NCI-H1092 (cell line): ENCODE measurements at places on chromosomes 6 and 20.

DNA sequence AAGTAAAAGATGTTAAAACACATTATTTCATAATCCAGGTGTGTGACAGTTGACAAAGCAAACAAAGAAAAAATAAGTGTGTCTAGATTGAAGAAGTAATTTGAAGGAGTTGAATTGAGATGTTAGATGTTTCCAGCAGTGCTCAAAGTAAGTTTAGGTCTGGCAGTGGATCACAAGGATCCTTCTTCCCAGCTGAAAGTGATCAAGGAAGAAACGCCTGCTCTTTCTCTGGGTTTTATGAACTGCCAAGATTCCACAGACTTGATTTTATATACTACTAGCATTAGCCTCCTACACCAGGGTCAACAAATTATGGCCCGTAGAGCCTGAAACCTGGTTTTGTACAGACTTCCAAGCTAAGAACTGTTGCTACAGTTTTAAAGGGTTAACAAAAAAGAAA is 30.3 kb downstream of the STX7 start:
- no peak for DNase-seq

DNA sequence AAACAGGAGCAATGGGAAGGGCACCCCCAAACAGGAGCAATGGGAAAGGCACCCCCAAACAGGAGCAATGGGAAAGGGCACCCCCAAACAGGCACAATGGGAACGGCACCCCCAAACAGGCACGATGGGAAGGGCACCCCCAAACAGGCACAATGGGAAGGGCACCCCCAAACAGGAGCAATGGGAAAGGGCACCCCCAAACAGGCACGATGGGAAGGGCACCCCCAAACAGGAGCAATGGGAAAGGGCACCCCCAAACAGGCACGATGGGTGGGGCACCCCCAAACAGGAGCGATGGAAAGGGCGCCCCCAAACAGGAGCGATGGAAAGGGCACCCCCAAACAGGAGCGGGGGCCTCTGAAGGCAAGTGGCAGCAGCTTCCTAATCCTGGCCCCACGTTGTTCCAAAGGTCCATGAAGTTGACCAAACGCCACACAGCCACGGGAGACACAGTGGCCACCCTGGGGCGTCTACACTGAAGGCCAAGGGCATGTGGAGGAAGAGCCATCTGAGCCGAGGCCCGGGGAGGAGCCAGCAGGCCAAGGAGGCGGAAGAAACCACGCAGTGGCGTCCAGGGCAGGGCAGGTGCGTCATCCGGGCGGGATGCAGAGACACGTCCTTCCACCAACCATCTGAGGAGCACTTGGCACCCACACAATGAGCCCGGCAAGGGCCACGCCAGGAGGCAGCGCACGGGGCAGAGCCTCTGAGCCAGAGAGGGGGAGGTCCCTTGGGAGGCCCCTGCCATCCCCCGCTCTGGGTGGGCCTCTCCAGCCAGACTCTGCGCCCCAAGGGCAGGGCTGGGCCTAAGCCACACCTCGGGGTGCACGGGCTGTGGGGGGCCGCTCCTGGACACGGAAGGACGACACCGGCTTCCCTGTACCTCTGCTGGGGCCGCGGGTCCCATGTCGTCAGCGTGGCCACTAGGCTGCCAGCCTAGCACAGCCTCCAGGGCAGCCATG is 21.5 kb upstream of the NTSR1 start:
- no peak for DNase-seq

DNA sequence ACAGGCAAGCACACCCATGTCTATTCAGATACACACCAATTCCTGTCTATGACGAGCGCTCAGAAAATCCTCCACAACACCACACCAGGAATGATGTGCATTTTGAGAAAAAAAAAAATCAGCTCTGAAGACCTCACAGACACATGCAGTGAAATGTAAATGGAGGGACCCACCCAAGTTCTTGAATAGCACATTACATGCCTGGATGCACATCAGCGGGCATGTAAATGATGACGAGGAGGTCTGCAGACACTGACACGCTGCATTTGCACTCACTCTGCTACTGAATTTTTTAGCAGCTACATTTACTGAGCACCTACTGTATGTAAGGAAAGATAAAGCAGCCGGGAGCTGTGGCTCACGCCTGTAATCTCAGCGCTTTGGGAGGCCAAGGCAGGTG is 14.7 kb downstream of the NRSN2 start:
- DNase-seq: no peak

DNA sequence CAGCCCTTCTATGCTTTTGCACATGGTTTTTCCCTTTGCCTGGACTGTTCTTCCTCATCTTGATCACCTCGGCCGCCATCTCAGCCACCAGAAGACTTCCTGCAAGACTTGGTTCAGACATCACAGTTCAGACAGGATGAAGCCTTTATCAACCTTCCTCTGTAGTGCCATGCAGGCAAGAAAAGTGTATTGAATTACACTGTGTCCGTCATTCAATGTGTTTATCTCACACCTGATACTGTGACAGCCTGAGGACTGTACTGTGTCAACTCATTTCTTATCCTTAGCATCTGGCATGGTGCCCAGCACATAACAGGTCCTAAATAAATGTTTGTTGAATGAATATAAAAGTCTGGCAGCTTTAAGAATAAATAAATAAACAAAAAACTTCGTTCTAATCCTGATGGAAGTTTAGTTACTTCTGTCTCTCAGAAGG is 133.3 kb upstream of the MAN1A1 start:
- DNase-seq: no peak

DNA sequence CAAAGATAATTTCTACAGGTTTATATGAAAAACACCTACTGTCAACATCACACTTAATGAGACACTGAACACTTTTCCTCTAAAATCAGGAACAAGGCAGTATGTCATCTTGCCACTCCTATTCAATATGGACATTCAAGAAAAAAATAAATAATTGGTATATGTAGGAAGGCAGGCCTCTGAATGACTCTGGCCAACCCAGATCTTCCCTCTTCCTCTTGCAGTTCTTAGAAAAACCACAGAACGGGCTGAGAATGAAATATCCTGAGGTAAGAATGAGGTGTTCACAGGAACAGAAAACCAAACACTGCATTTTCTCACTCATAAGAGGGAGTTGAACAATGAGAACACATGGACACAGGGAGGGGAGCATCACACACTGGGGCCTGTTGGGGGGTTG is 1207.2 kb upstream of the CITED2 start:
- no peak for DNase-seq

DNA sequence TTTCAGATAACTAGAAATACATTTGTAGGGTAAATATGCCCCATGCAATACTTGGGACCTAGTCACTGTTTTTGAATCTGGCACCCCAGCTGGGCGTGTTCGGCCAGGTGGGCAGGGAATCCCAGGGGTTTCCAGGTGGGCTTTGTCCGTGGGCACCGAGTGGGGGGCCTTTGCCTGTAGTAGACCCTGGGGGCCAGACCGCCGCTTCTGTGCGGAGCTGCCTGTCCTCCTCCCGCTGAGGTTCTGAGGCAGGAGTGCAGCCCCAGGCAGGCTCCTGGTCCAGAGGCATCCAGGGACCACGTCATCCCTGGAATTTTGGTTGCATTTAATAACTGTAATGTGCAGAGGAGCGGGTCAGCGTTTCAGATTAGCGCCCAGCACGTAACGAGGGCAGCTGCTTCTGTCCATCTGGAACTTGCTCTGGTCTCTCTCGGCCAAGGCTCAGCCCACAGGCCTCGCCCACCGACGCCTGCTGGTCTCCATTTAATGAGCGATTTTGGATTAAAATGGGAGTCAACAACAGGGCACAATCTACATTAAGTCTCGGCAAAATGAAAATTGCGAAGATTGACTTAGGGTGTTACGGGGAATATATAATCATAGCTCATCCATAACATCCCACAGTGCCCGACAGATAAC is 12.8 kb downstream of the BHLHE23 start:
- DNase-seq: no peak

DNA sequence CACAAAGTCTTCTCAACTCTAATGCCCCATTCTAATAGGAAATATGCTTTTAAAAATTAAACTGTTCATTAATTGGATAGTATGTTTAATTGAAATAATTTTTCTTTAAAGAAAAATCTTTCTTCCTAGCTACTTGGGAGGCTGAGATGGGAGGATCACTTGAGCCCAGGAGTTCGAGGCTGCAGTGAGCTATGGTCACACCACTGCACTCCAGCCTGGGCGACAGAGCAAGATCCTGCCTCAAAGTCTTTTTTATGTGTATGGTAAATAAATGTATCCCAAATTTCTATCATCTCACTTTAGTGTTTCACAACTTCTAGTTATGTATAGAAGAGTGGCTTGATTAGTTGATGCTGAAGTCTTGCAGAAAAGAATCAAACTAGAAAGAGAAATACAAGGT is 4.5 kb downstream of the DSE start:
- DNase-seq: no peak

- no peak for DNase-seq
These were observed 69.1 kb upstream of the SAMHD1 start for GRCh38 chr20:37020636-37021035.

GRCh38 chr6:39980839-39981580 is 46.7 kb upstream of the MOCS1 start:
- peak; percentile 17 for DNase-seq

GRCh38 chr20:676315-676937 is 824 bp upstream of the SCRT2 start:
- DNase-seq: no peak

DNA sequence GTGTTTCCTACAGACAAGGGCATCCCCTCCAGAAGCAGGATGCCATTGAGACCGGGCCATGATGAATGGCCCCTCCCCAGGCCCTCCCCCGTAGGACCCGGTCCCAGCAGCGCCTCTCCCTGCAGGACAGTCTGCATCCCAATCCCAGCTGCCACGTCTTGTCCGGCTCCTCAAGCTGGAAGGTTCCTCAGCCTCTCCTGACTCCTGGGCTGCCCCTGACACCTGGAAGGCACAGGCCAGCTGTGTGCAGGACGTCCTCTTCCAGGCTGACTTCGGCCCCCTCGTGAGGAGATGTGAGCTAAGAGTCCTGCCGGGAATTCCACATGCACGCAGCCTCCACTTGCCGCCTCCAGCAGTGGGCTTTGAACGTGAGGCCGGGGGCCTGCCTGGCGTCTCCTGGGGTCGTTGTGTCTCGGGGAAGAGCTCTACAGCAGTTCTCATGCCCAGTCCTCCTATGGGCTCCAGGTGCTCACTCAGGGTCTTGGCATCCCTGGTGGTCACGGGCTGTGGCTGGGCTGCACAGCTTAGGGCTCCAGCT is 64.4 kb downstream of the TAF4 start:
- no peak for DNase-seq

- DNase-seq: no peak
These were observed 11.6 kb downstream of the TNFAIP3 start for GRCh38 chr6:137878486-137879285.

DNA sequence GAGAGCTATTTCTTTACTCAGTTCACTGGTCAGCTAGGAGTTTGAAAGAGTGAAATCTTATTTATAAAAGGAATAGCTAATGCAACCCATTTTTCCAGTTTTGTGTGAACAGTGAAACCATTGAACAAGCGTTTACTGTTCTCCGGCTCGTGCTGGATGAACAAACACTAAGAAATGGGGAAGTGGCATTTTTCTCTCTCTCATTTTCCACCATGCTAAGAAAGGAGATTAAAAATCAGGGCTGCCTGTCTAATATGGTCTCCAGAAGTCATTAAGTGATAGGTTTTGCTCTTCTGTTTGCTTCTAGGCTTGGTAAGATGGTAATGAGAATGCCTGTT is 774 bp upstream of the SFT2D1 start:
- no peak for DNase-seq

- no peak for DNase-seq
These were observed 25.6 kb downstream of the TTLL9 start for GRCh38 chr20:31896049-31896448.

GRCh38 chr20:45918182-45918737 is 6.3 kb upstream of the PLTP start:
- no peak for DNase-seq

DNA sequence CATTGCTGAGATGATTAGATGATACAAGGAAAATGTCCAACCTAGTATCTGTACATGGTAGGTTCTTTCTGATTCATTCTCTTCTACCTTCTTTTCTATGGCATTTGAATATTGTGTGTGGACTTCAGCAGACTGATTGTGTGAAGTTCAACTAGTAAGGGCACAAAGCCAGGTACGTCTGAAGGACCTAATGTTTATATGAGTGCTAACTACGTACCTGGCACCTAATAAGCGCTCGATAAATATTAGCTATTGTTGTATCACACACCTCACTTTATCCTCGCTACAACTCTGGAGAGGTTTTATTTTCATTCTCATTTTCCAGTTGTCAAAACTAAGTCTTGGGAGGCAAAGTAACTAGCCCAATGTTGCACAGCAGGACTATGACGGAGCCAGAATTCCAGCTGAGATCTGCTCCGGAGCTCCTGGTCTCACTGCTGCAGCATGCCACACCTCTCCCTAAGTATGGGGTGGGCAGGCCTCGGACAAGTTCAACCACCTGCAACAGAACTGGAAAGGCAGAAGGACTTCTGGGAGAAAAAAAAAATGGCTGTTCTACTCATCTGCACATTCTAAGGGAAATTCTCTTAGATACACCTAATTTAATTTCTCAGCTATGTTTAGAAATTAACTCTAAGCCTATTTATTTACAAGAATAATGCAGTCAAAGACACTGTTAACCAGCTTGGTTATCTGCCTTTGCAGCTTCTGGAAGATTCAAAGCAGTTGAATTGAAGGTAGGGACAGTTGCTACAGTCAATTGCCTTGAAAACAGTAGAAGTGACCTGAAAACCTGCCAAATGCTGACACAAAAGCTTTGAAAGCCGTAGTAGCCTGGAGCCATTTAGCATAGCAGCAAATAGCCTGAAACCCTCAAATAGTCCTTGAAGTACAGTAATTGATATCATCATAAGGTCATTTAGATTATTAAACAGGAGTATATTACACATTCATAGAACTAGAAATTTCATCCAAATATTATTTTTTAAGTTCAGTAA is 165.0 kb downstream of the PDE7B start:
- DNase-seq: peak; percentile 7

DNA sequence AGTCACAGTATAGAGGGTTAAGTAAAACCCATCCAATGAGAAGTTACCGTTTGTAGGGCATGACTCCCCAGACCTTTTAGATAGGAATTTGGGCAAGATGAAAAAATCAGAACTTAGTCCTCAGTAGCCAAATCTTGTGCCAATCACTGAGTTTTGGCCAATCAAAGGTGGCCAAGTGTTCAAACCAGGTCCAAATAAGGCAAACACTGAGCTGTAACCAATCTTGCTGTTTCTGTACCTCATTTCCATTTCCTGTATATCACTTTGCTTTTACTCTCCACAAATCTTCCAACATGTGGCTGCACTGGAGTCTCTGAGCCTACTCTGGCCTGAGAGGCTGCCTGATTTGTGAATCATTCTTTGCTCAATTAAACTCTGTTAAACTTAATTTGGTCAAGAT is 81.8 kb upstream of the GPR6 start:
- DNase-seq: no peak

DNA sequence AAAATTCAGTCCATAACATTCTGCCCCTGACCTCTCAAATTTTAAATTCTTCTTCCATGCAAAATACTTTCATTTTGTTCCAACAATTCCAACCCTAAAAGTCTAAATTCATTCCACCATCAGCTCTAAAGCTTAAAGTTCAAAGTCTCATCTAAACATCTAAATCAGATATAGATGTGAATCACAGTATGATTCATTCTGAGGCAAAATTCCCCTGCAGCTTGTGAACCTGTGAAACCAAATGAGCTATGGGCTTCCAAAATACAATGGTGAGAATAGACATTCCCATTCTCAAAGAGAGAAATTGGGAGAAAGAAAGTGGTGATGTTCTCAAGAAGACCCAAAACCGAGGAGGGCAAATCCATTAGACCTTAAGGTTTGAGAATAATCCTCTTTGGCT is 309.8 kb downstream of the HIVEP2 start:
- DNase-seq: no peak

- no peak for DNase-seq
These were observed 136.1 kb upstream of the SULF2 start for GRCh38 chr20:47921408-47921807.

- DNase-seq: no peak
These were observed 19.4 kb upstream of the REPS1 start for GRCh38 chr6:139007428-139007827.
